Camera-type eye (tissue), 1 donor: ENCODE measurements at places on chromosomes 1 and 21. TPM values are rescaled to one million over a fixed set of nuclear protein-coding genes. Genes with fewer than 3 reads are reported as not detected.

OR6K2 gene
- not detected for total RNA-seq

GCSAML gene
- total RNA-seq = 0.82 TPM

ADORA1 gene
- total RNA-seq = 1.9 TPM

SLC44A3 gene
- total RNA-seq = 5.6 TPM

ARHGAP30 gene
- total RNA-seq = 2.1 TPM

INKA2 gene
- 5.1 TPM for total RNA-seq

TEDDM1 gene
- total RNA-seq = not detected

MROH9 gene
- total RNA-seq = not detected

TLCD4 gene
- total RNA-seq = 13.1 TPM

FMO4 gene
- 5.7 TPM for total RNA-seq

LRRC38 gene
- 1.6 TPM for total RNA-seq

TMEM50A gene
- 80.1 TPM for total RNA-seq

TFF3 gene
- 3.6 TPM for total RNA-seq

SH2D1B gene
- total RNA-seq = 0.33 TPM

ZFP69B gene
- 10.4 TPM for total RNA-seq

VASH2 gene
- 47.9 TPM for total RNA-seq

SFN gene
- total RNA-seq = 8.5 TPM
